ENCODE measurements at places on chromosomes 4 and X. TPM values are rescaled to one million over a fixed set of nuclear protein-coding genes. Genes with fewer than 3 reads are reported as not detected.

DNA sequence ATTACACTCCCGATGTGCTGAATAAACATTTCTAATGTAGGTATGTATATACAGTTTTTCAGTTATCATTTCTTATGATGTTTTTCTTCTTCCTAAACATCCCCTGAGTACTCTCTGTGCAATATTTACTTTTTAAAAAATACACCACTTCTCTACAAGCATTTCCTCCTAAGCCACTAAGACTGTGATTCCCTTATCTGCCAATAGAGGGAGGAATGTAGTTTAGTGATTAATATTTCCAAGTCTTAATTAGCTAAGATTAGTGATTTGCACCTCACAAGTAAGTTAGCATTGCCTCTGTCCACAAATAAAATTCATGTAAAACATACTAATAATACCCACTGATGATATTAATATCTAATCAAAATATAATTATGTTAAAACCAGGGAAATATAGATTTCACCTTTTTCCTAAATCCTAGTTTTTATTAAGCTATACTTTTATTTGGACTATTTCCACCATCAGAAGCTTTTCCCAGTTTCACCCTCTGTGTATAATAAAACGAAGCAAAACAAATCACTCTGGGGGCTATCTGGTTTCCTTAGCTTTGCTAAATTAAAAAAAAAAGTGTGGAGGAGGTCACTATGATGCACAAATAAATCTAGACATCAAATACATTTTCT lies 909.1 kb downstream of the FAT4 start:
- no peak for DNase-seq

- peak; percentile 69 for DNase-seq
These were observed 46.5 kb downstream of the RFC1 start for GRCh38 chr4:39319676-39320075.

DNA sequence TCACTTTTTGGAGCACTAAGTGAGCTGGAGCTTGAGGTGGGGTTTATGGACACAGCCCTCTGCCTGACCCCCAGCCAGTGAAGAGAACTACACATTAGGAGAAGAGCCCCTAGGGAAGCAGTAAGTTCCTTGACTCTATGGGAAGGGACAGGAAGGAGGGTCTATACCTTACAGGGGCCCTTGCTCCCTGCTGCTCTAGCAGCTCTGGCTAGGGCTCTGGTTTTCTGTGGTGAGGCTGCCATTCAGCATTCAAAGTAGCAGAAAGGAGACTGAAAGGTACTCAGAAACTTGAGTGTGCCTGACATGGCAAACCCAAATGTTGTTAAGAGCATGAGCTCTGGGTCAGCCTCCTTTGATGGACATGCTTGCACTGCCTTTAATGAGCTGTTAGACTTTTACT lies 144.0 kb upstream of the KIT start:
- no peak for DNase-seq

DNA sequence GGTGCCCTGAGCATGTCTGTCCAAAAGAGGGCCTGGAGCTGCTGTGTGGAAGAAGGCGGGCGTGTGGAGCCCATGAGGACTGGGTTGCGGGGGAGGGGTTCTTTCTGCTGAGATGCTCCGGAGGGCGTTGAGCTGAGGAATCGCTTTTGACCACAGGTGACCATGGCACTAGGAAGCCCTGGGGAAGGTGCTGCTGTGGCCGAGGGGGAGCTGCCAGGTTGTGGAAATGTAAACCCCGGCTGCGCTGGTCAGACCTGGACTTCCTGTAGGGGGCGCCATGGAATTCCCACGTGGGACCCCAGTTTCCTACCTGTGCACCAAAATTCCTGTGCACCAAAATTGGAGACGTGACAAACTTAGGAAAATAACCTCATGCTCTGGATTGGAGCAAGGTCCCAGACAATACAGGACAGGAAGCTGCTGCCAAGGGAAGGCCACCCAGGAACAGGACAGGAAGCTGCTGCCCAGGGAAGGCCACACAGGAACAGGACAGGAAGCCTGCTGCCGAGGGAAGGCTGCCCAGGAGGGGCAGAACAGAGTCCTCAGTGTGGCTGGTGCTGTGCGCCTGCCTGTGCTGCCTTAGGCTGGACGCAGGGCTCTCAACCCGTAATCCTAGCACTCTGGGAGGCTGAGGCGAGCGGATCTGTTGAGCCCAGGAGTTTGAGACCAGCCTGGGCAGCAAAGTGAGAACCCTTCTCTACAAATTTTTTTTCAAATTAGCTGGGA lies 28.4 kb upstream of the UVSSA start:
- DNase-seq = no peak

GRCh38 chr4:88965053-88965452 lies 91.9 kb downstream of the FAM13A start:
- DNase-seq = no peak

- no peak for DNase-seq
These were observed 951 bp downstream of the SH3BP2 start for GRCh38 chr4:2793586-2794485.

Gene KLHL2
- total RNA-seq = 17.4 TPM

Gene BEND2
- total RNA-seq = not detected

GRCh38 chr4:90226734-90227133 lies 99.5 kb downstream of the CCSER1 start:
- peak; percentile 85 for DNase-seq

Gene UBE2K
- 26.1 TPM for total RNA-seq

Gene PFKFB1
- total RNA-seq = not detected

GRCh38 chr4:187268940-187269339 lies 545.3 kb upstream of the FAT1 start:
- peak; percentile 18 for DNase-seq
